ENCODE measurements at places on chromosomes 12 and 14.

DNA sequence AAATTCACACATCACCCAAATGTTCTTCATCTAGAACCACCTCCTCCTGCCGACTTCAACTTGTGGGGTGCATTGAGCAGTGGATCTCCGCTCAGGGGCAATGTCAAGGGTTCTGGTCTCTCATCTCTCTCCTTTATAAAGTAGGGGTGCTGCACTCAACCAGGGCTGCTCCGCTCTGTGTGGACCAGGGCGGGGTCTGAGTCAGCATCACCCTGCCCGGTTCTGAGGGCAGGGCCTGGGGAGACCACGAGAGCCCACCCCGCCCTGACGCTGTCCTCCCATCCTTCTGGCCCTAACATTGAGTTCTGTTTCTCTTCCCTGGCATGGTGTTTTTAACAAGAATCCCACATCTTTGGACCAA is 311.6 kb upstream of the DIO3 start:
- no peak for DNase-seq

- no peak for DNase-seq
Observed at GRCh38 chr12:113961921-113962710, 4.0 kb downstream of the RBM19 start.

- no peak for DNase-seq
Observed at GRCh38 chr12:89975574-89975973, 266.9 kb upstream of the ATP2B1 start.

- no peak for DNase-seq
Observed at GRCh38 chr12:29537298-29537697, 39.8 kb upstream of the OVCH1 start.

- DNase-seq: no peak
Observed at GRCh38 chr14:104595911-104596450, 8.6 kb downstream of the TMEM179 start.

- DNase-seq: peak; percentile 46
Observed at GRCh38 chr12:94133964-94134795, 14.2 kb upstream of the PLXNC1 start.

GRCh38 chr14:94394581-94395207 is 6.3 kb upstream of the SERPINA1 start:
- peak; percentile 66 for DNase-seq

GRCh38 chr12:94173660-94174265 is 25.4 kb downstream of the PLXNC1 start:
- DNase-seq: no peak

GRCh38 chr12:121537814-121538698 is 42.8 kb downstream of the KDM2B start:
- DNase-seq: no peak

DNA sequence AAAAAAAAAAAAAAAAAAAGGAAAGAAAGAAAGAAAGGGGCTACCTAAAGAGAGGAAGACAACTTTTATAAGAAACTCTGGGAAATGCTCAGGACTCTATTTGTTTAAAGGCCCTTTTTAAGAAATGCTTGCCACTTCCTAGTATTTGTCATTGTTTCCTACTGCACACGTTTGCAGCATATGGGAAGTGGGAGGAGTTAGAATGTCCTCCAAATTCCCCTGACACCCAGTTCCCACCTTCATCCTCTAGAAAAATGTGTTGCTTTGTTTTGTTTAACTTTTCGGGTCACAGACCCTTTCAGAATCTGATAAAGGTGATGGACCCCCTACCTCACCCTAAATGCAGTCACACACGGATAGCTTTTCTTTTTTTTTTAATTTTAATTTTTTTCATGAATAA is 40.8 kb downstream of the NINJ2 start:
- DNase-seq: peak; percentile 48

DNA sequence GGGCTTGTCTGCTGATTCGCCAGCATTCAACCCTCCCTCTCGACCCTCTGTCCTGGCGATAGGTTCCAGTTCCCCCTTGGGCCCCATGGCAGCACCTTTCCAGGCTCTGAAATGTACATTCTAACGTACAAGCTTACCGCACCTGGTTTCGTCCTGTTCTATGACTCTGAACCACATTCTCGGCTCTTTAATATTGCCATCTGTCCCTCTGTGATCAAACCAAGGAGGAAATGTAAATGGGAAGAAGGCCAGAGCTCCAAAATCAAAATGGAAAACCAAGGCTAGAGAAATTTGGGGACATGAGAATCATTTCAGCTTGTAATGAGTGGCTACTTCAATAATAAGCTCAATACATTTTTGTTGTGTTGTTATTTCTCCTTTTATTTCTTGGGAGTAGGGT is 117.2 kb downstream of the TTC7B start:
- no peak for DNase-seq

GRCh38 chr14:67602995-67603545 is 3.0 kb upstream of the PIGH start:
- no peak for DNase-seq

GRCh38 chr14:101600336-101600890 is 39.1 kb downstream of the DIO3 start:
- no peak for DNase-seq

GRCh38 chr12:107026806-107027635 is 40.1 kb upstream of the MTERF2 start:
- DNase-seq: no peak

DNA sequence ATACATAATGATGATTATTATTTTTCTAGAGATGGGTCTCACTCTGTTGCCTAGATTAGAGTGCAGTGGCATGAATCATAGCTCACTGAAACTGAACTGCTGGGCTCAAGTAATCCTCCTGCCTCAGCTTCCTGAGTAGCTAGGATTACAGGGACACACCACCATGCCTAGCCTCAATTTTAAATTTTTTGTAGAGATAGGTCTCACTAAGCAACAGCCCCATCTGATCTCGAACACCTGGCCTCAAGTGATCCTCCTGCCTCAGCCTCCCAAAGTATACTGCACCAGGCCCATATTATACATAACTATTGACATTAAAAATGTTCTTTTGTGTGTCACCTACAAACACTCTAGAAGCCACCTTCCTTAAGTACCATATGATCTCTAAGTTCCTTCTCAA is 3.4 kb downstream of the TXNRD1 start:
- no peak for DNase-seq

DNA sequence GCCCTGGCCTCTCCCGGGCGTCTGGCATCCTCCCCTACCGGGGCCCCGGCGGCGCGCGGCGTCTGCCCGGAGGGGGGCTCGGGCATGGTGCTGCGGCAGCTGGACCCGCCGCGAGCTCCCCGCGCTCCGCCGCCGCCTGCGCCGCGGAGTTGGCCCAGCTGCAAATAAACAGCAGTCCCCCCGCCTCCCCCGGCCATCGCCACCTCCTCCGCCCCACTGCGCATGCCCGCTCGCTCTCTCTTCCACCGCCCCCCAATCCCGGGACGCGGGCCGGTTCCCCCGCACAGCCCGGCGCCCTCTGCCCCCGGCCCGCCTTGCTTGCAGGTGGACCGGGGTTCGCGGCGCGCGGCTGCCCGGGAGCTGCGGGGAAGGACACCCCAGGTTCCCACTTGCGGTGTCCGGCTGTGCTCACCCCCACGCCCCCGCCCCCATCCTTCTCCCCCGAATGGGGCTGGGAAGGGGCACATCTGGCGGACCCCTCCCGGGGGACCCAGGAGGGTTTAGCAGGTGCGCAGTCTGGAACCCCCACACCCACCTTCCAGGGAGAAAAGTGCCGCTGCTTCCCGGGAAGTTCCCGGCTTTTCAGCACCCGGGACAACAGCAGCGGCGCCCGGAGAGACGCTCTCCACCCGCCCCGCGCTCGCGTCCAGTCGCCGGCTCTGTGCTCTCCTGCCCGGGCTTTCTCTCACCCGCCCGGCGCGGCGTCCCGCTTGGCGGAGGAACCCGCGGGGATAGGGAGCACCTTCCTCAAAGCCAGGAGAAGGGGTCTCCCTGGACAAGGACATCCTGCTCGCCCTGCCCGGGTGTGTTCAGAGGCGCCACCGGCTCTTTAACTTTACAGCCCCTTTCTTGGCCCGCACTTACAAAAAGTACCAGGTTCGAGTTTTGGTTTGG is at the start of gene TMTC1:
Gene TMTC1, minus strand, starts transcription at position 170 of the 894 bp plus-strand sequence. CDS start 191 bp downstream, outside the sequence.
- DNase-seq: peak; percentile 30

DNA sequence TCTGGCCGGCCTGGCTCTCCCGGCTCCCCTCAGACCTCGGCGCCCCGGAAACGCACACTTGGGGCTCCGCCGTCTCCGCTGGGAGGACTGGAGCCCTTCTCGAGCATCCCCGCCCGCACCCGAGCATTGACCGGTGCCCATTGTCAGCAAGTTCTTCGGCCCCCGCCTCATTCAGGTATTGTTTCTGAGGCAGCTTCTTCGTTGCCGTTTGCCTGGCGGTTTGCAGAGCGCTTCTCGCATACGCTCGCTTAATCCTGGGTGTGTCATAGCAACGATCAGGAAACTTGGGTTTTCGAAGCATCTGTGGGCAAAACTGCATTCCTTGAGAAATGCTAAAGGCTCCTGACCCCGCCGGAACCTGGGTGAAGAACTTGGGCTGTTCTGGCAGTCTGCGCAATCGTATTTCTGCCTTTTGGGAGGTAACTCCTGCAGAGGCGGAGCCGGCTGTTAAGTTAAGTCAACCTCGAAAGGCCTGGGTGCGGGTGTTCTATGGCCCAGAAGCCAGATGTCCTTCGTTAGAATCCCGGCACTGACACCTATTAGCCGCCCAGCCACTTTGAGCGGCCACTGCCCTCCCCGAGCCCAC is 518 bp downstream of the GSKIP start:
- DNase-seq: peak; percentile 15

- DNase-seq: no peak
Observed at GRCh38 chr12:44091948-44092606, 256.2 kb downstream of the TMEM117 start.

GRCh38 chr12:94265966-94266745 is 117.8 kb downstream of the PLXNC1 start:
- DNase-seq: no peak

DNA sequence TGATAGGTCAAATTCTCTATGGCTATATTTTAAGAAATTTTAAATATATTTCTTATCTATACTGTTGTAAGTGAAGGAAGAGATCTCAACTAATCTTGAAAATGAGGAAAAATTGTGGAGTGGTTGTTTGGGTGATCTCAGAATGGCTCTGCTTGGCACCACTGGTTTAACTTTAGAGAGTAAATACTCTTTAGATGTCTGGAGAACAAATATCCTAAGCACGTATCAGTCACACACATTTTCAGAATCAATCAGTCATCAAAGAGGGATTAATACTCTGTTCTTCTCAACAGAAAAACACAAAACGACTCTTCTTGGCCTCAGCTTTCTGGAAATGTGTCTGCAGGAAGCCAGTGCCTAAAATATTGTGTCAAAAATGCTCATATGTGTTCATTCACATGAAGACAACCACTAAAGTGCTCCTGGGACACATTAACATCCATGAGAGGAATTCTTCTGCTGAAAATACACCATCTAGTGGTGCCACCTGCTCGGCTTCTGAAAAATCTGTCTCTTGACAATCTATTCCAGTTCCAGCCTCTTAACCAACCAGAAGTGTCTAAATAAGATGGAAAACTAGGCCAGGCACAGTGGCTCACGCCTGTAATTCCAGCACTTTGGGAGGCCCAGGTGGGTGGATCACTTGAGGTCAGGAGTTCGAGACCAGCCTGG is 81.1 kb upstream of the CCDC198 start:
- DNase-seq: no peak

- no peak for DNase-seq
Observed at GRCh38 chr12:24798335-24798734, 150.6 kb downstream of the BCAT1 start.

GRCh38 chr12:111978545-111978944 is 34.4 kb downstream of the TMEM116 start:
- no peak for DNase-seq

DNA sequence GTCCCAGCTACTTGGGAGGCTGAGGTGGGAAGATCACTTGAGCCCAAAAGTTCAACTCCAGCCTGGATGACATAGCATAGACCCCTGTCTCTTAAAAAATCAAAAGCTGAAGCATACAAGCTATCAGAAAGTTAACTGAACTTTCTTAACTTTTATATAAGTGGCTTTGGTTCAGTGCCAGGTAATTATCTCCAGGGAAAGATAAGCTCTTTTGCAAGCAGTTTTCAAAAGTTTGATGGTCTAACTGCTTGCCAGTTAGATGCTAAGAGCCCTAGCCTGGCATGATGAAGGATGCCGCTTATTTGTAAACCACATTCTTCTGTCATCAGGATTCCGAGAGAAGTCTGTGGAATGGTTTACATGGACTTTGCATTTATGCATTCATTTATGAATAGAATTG is 409.1 kb downstream of the AEBP2 start:
- DNase-seq: no peak

- no peak for DNase-seq
Observed at GRCh38 chr14:81963846-81964245, 430.2 kb upstream of the SEL1L start.

GRCh38 chr12:31230004-31230403 is 95.9 kb downstream of the SINHCAF start:
- no peak for DNase-seq

GRCh38 chr12:101696251-101697196 is 916 bp upstream of the CHPT1 start:
- no peak for DNase-seq

GRCh38 chr12:11812586-11813437 is 163.3 kb downstream of the ETV6 start:
- peak; percentile 80 for DNase-seq

DNA sequence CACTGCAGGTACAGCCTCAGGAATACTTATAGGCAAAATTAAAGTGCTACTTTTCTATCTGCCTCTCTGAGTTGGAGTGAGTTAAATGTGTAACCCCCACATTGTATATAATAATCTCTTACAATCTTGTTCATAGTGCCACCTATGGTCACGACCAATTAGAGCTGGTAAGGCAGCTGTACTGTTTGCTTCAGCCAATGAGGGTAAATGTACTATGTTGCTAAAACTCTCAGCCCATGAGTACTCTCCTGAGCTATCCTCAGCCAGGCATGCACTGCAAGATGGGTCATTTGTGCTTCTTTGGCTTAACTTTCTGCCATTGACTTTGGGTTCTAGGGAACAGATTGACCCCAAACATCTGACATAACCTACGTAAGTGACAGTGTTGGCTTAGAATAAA is 15.0 kb upstream of the MDM2 start:
- no peak for DNase-seq

GRCh38 chr14:101781240-101782061 is 19.9 kb downstream of the PPP2R5C start:
- DNase-seq: no peak

GRCh38 chr12:9064815-9065606 is 50.7 kb downstream of the A2M start:
- peak; percentile 52 for DNase-seq

GRCh38 chr14:44436458-44436857 is 70.6 kb downstream of the FSCB start:
- no peak for DNase-seq

- no peak for DNase-seq
Observed at GRCh38 chr12:49730568-49731101, 10.7 kb upstream of the TMBIM6 start.

DNA sequence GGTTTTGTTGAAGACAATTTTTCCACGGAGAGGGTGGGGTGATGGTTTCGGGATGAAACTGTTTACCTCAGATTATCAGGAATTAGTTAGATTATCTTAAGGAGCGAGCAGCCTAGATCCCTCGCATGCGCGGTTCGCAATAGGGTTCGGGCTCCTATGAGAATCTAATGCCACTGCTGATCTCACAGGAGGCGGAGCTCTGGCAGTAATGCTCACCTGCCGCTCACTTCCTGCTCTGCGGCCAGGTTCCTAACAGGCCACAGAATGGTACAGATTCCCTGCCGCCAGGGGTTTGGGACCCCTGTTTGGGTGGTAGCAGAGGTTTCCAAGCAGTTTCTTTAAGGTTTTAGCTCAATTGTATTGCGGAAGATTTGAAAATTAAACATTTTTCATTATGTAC is 439.8 kb upstream of the OR4E1 start:
- DNase-seq: no peak
